Esophagus mucosa (tissue), 1 donor: ENCODE measurements at places on chromosomes 2 and 18.

DNA sequence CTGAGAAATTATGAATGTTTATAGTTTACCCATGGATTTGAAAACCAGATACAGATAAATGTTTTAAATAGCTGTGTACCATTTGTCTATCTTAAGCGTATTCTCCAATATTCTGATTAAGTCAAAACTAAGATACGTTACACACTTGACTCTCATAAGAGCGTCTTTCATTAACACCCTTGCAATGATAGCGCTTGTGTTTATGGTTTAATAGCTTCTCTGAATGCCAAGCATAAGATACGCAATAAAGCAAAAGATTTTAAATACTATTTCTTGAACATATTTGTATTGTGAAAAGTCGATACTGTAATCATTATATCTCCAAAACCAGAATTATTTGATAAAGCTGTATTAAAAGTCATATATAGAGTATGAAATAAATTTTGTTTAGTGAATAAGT, 3.0 kb downstream of the CALCRL start:
- ATAC-seq = no peak

DNA sequence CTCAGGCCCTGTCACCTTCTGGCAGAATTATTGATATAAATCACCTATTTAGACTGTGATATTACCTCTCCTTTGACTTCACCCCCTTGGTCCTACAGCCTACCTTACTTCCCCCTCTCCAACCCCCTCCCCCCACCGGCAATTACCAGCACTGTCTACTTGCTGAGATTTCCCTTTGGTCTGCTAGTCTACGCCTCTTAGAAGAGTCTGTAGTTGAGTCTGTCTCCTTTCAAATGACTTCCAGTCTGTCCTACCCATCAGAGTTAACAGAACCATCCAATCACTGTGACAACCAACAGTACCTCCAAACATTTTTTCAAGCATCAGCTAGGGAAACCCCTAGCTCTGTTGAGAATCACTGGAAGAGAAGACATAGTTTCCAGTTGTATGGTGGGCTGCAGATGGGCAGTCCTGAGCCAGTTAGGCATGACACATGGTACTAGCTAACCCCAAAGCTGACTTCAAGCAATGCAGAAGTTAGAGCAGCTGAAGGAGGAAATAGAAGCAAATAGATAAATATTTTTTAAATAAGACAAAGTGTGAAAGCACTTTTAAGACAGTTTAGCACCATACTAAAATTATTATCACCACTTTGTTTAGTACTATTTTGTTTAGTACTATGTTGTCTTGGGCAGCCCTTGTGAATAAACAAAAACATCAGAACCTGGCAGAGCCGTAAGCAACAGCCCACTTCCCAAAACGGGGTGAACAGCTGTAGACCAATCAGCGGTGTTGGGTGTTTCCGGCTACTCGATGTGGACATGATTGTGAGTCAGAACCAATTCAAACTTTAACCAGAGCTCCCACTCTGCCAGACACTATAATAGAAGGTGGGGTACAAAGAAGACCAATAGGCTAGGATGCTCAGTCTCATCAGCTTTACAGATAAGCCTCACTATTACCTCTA, 2.7 kb upstream of the ASNSD1 start:
- ATAC-seq = no peak

GRCh38 chr2:175599966-175600831, 401.9 kb downstream of the LNPK start:
- ATAC-seq = peak; percentile 70

- no peak for ATAC-seq
Measured at GRCh38 chr2:98715812-98716451, 15.0 kb downstream of the MGAT4A start.

GRCh38 chr2:233441161-233442027, 87.1 kb downstream of the DGKD start:
- no peak for ATAC-seq
